ENCODE measurements at places on chromosomes 12 and 14.

- DNase-seq: peak; percentile 66
Observed at GRCh38 chr12:11822081-11822834, 172.8 kb downstream of the ETV6 start.

DNA sequence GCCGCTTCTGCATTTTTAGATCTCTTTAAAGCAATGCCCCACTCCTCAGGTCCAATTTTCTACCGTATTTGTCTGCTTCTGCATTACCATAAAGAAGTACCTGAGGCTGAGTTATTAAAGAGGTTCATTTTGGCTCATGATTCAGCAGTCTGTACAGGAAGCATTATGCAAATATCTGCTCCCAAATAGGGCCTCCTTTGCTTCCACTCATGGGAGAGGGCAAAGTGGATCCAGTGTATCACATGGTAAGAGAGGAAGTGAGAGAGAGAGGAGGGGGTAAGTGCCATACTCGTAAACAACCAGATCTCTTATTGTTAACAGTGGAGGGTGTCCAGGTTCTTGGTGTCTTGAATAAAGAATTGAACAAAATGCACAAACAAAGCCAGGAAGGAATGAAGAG lies 316.1 kb upstream of the SEL1L start:
- DNase-seq: no peak

DNA sequence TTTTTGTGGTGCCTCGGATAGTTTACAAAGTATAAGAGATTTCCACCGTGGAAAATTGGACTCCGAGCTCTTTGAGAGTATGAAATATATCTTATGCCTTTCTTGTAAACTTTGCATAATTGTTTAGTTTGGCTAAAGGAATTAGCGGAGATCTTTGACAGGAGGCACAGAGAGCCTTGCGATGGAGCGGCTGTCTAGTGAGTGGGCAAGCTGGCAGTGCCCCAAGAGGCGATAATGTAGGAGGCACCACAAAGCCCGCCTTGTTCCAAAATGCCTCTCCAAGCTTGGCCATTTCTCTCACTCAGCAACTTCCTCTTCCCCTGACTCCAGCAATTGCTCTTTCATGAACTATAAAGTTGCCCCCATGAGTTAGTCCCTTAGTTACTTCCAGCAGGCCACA lies 270.1 kb upstream of the PRICKLE1 start:
- no peak for DNase-seq

- no peak for DNase-seq
Observed at GRCh38 chr12:15520083-15520482, 197.8 kb downstream of the PTPRO start.

DNA sequence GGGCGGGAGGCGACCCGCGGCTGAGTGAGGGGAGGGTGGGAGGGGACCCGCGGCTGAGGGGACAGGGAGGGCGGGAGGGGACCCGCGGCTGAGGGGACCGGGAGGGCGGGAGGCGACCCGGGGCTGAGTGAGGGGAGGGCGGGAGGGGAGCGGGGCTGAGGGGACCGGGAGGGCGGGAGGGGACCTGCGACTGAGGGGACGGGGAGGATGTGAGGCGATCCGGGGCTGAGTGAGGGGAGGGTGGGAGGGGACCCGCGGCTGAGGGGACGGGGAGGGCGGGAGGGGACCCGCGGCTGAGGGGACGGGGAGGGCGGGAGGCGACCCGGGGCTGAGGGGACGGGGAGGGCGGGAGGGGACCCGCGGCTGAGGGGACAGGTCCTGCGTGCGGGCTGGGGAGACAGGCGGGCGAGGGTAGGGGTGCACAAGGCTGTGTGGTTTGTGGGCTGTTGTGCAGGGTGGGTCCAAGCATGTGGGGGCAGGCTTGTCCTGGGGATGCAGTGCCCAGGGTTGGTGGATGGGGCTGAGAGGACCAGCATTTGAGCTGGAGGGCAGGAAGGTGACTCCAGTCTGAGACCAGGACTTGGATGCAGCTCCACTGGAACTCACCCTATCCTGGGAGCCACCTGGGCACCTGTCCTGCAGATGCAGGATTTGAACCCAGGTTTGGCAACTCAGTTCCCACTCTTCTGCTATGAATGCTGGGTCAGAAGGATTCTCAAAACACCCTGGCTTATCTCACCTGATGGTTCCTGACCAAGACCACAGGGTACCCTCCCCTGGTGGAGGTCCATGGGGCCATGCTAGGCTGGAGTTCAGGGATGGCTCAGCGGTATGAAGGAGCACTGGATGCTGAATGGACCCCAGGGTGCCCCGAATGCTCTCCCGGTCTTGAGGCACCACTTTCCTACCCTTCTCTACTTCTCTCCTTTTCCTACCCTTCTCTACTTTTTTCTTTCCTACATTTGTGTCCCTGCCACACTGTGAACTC lies 9.4 kb downstream of the PLD4 start:
- DNase-seq: no peak

DNA sequence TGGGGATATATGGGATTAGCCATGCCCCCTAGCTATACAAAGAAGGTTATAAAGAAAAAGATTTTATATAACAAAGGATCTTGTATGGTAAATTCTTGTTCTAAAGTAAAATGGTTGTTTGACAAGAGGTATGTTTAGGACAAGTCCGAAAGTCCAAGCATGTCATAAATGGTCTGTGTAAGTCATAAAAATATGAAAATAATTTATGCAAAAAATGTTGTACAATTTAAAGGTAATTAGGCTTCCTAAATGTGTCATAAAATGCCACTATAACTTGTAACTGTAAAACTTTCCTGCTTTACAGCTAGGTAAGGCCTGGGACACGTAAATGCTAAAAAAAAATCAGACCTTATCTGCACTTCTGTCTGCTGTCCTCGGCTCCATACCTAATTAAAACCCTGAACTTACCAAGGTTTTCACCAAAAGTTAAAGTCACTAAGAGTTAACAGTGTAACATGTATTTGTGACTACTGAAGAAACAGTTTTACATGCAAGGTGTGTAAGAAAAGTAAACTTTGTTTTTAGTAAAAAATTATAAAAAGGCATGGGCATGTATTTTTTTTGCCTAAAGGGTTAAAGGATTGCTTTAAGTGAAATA lies 110.0 kb upstream of the RESF1 start:
- DNase-seq: no peak

- no peak for DNase-seq
Observed at GRCh38 chr12:94218233-94218632, 69.9 kb downstream of the PLXNC1 start.

GRCh38 chr14:21070610-21071224 lies 613 bp downstream of the ARHGEF40 start:
- no peak for DNase-seq

- DNase-seq: no peak
Observed at GRCh38 chr14:92880851-92881250, 42.1 kb upstream of the CHGA start.

DNA sequence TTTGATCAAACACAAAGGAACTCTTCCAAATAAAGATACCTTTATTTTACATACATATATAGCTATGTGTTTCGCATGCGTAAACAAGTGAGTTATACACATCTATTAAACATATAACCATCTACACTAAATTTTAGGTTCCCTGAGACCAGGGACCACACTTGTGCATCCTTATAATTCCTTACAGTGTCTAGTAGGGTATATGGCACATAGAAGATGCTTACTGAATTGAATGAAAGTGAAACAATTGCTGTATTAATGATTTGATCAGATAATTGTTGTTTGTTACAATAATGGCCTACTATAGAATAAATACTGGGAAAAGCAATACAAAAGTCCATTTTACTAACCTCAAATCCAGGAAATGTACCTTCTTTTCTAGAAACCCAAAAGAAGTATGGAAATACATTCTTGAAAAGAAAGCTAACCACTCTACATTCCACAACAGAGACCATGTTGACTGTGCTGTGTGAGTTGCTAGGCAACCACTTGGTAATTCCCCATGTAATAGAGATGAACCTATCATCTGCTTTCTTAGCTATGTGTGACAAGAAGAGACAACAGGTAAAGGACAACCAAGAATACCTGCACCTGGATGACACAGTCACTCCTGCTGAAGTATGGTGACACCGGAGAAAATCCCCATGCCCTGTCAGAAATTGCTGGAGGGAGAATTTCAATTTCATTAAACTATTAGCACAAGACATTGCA lies 11.9 kb upstream of the CIPC start:
- DNase-seq: no peak

DNA sequence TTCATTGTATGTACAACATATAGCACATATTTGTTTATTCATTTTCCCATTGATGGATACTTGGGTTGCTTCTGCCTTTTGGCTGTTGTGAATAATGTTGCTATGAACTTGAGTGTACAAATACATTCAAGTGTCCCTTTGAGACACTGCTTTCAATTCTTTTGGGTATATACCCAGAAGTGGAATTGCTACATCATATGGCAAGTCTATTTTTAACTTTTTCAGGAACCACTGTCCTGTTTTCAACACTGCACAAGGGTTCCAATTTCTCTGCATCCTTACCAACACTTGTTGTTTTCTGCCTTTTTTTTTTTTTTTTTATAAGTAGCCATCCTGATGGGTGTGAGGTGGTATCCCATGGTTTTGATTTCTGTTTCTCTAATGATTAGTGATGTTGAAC lies 15.9 kb downstream of the RBMS2 start:
- no peak for DNase-seq

- DNase-seq: peak; percentile 5
Observed at GRCh38 chr14:33475623-33476022, 475.3 kb downstream of the EGLN3 start.

GRCh38 chr12:51270067-51270950 lies at the start of gene SMAGP:
SMAGP (minus strand) TSS chr12:51270415; CDS start chr12:51269278, 1,137 bp downstream.
- DNase-seq: peak; percentile 49

- DNase-seq: no peak
Observed at GRCh38 chr14:28613532-28613931, 153.1 kb upstream of the FOXG1 start.

DNA sequence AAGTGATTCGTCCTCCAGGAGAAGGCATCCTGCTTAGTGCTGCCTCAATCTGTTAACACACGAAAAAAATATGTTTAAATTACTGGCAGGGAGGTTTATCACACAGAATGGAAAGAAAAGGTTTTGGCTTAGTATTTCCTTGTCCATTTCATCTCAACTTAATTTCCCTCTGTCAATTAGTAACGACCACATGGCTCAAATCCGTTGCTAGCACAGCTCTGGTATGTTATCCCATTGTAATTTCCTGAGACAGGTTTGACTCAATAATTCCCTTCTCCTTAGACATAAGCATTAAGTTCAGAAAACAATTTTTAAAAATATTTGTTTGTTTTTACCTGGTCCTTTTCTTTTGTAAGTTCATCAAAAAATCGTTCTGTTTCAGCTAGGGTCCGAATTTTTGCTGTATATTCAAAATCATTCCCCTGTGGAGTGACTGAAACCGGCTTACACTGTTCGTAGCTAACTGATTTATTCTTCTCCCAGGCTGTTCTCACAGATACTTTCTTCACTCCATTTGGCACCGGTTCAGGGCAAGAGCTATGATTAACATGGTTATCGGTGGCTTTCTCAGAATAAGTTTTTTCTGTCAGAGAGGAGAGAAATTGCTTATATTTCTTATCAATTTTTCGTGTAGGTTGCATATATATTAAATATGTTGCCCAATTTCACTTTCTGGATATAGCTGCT lies 10.1 kb upstream of the PITPNM2 start:
- no peak for DNase-seq

DNA sequence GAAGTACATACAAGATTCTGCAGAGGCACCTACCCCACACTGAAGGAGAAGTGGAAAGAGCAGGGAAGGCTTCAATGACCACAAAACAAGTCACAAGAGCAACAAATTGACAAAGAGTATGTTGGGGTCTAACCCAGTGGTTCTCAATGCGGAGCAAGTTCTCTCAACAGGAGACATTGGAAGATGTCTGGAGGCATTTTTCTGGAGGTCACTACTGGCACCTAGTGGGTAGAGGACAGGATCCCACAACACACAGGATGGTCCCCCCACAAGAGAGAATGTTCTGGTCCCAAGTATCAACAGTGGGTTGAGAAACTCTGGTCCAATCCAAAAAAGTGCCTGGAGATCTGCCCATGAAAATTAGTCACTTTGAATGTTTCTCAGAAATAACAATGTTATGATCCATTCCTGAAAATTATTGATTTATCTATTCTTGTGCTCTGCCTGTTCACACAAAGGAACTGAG lies 3.4 kb downstream of the SSH1 start:
- no peak for DNase-seq

GRCh38 chr12:55624056-55624455 lies 12.6 kb upstream of the OR10P1 start:
- no peak for DNase-seq

GRCh38 chr14:74881431-74882102 lies at the start of gene DLST:
DLST (plus strand) TSS chr14:74881916; CDS start chr14:74881954, 38 bp downstream.
- peak; percentile 87 for DNase-seq

DNA sequence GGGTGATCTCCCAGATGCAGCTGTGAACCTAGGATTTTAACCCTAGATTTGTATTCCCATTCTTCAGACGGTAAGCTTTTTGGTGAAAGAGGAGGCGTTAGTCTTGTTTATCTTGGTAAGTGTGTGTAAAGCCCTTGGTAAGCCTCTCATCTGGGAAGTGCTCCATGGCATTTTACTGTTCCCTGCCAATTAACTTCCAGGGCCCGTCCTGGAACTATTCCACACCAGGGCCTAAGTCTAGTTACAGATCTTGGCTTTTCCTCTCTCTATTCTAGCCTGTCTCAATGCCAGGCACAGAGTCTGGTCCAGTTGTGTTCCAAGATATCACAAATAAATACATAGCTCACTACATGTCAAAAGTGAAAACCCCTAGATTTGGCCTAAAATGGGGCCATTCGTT lies 42.4 kb downstream of the YEATS4 start:
- DNase-seq: no peak

DNA sequence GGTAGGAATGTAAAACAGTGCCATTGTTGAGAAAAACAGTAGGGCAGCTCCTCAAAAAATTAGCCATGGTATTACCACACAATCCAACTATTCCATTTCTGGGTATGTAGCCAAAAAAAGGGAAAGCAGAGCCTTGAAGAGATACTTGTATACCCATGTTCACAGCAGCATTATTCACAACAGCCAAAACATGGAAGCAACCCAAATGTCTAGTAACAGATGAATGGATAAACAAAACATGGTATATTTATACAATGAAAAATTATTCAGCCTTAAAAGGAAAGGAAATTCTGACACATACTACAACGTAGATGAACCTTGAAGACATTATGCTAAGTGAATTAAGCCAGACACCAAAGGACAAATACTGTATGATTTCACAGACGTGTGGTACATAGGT lies 67.6 kb upstream of the GNG2 start:
- DNase-seq: no peak

DNA sequence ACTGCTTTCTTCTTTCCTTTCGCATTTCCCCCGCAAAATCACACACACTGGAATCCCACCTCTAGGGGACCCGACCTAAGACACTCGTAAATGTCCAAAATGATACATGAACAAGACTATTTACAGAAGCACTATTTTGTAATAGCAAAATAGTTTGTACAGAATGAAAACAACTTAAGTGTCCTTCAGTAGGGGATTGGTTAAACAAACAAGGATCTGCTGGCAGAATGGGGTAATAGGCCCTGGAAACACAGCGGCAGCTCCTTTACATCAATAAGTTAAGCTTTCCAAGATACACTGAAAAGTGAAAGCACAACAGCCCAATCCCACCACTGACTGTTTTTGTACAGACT lies 48.8 kb downstream of the LTBP2 start:
- no peak for DNase-seq

DNA sequence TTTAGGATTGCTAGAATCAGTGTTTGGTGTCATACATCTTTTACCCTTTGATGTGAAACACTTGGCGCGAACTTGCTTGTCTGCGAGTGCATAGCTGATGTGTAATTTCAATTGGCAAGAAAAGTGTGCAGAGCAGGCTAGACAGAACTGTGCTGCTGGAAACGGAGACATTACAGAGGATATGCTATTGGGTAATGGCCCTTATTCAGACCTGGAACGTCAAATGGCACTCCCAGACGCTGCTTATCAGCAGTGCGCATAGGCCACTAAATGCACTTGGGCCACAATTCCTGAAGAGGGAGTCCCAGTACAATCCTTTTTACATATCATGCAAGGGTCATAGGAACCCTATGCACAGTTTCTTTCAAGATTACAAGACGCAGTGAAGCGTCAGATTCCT lies 15.7 kb upstream of the SLC10A1 start:
- no peak for DNase-seq
